ENCODE measurements at places on chromosomes 16 and 17.

DNA sequence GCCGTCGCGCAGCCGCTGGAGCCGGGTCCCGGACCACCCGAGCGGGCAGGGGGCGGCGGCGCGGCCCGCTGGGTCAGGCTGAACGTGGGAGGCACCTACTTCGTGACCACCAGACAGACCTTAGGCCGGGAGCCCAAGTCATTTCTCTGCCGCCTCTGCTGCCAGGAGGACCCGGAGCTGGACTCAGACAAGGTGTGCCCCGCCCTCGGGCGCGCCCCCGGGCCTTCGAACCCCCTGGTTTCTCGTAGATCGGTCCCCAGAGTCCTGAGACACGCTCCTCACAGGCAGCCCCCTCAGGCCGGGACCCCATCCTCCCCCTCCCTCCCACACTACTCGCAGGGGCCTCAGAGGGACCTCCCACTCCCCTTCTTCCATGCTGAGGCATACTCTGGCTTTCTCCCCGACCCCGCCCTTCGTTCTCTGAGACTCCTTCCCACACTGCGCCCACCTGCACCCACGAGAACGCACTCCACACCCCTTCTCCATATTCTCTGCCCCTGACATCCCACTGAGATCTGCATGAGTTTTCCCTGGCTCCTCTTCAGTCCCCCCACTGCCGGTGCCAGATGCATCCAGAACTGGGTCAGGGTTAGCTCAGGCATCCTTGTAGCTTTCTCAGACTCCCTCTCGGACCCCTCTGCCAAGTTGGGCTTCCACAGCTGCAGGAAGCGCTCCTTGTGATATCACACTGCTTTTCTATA, 523 bp downstream of the KCTD2 start:
- DNase-seq, result no peak

- no peak for DNase-seq
These were observed 8.1 kb upstream of the NLRP1 start for GRCh38 chr17:5592382-5592781.

GRCh38 chr16:83351846-83352245, 455.9 kb upstream of the HSBP1 start:
- DNase-seq, result no peak

DNA sequence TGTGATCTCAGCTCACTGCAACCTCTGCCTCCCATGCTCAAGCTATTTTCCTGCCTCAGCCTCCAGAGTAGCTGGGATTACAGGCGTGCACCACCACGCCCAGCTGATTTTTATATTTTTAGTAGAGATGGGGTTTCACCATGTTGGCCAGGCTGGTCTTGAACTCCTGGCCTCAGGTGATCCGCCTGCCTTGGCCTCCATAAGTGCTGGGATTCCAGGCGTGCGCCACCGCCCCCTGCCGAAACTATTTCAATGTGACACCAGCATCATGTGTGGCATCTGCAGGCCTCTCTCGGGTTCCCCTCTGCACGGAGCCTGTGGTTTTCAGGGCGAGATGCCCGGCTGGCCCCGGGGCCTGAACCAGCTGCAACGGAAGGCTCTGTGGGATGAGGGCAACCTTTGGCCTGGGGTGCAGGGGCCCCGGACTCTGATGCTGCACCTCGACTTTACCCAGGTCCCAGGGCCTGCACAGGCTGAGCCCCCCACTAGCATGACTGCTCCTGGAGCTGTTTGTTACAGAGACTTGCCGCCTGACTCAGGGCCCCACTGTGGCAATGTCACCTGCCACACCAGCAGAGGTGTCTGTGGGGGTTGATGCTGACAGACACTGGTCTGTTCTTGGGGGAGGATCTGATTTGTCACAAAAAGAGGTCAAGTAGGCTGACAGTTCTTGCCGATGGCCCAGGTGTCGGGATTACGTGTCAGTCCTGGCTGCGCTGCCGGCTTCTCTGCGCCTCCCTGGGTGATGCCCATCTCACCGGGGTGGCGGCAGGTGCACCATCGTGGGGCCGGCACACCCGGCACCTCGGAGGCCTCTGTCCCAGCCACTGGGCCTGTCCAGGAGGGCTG, 8.6 kb upstream of the TEX19 start:
- no peak for DNase-seq

DNA sequence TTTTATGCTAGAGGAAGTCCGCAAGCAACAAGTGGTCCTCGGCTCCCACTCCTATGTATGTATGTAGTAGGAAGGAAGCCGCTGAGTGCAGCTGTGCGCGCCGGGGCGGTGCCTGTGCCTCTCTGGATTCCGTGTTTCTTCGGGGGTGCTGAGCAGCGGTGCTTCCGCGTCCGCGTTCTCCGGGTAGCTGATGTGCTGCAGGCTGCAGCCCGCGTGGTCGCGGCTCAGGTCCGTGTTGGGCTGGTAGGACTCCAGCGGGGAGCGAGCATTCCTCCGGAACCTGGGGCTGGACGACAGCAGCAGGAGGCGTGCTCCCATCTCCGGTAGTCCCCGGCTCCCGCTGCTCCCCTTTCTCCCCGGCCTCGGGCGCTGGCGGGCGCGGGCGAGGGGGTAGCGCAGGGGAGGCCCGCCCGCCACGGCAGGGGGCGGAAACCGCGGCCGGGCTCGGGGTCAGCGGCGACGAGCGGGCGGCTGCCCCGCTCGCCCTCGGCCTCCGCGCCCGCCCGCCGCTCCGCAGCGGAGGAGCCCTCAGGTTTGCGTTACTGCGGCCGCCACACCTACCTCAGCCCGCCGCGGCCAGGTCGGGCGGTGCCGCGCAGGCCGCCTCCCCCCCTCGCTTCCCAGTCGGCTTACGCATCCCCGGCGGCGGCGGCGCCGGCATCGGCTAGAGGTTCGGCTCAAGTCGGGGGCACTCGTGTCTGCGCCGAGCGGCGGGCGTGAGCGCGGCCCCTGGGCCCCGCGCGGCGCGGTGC, 487 bp downstream of the C17orf67 start:
- peak; percentile 42 for DNase-seq

DNA sequence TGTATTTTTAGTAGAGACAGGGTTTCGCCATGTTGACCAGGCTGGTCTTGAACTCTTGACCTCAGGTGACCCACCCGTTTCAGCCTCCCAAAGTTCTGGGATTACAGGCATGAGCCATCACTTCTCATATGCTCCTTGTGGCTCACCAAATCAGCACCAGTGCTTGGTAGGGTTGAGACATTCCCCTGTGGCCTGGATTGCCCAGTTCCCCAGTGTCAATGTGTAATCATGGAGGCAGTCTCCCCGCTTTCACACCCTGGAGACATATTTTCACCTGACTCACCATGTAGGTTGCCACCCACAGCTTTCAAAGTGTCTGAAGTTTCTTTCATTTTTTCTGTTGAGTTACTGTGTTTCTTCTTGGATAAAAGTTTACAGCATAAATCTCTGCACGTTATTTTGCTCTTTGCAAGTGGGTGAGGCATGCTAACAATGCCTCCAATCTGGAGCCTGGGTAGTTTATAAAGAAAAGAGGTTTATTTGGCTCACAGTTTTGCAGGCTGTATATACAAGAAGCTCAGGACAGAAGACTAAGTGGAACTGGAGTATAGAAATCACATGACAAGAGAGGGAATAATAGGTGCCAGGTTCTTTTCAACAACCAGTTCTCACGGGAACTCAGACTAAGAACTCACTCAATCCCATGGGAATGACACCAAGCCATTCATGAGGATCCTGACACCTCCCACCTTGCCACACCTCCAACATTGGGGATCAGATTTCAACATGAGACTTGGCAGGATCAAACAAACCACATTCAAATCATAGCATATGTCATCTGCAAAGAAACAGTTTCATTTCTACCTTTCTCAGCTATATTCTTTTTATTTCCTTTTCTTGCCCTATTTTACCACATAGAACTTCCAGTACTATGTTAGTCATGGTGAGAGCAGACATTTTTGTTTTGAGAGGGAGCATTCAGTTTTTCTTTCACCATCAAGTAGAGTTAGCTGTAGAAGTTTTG, 113.2 kb downstream of the PHKB start:
- peak; percentile 15 for DNase-seq

GRCh38 chr17:73272906-73273218, 11.2 kb upstream of the CPSF4L start:
- no peak for DNase-seq

GRCh38 chr16:69166221-69166833, 20.6 kb upstream of the SNTB2 start:
- no peak for DNase-seq

GRCh38 chr17:31857920-31858641, 963 bp downstream of the COPRS start:
- no peak for DNase-seq

DNA sequence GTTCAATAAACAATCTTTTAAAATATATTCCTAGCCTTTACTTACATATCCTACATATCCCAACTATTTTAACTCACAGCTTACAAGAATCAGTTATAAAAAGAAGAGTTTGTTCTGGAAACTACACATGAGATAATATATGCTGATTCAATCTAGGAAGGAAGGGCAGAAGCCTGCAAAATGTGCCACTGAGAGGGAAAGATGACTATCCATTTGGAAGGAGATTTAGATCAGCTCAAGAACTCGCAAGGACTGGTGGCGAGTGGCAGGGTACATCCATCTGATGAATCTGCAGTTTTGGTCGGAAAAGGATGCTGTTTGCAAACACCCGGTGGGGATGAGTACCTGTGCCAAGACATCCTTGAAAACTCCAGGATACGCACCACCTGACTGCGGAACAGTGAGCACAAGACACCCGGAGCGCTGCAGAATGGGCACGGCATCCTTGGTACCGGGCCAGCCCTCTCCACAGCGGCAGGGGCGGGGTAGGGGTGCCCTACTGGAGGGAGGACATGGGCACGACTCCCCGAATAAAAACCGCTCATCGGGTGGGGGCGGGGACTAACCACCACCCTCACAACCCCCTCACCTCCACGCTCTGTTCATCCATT, 723 bp downstream of the TRIM37 start:
- peak; percentile 60 for DNase-seq

GRCh38 chr16:35364263-35364662, 1904.9 kb downstream of the TP53TG3F start:
- DNase-seq, result no peak

DNA sequence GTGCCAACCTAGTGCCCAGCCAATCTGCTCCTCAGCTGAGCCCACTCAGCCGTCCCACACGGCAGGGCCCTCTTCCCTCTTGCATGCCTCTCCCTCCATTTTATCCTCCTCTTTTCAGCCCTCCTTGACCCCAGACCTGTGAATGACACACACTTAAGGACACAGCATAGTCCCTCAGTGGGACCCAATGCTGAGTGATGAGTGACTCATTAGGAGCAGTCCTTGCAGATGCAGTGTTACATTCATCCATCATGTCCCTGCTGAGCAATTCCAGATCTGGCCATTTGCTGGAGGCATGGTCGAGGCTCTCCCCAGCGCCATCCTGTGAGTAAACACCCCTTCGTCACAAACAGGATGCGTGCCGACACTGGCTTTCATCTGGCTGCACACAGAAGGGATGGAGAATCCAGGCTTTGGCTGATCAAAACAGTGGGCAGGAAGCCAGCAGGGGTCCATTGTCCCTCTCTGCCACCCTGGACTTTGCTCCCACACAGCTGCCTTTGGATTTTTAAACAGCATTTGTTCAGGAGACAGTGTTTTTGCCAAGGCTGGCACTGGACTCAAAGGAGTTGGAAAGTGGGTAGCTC, 122.6 kb downstream of the AXIN2 start:
- DNase-seq, result no peak

DNA sequence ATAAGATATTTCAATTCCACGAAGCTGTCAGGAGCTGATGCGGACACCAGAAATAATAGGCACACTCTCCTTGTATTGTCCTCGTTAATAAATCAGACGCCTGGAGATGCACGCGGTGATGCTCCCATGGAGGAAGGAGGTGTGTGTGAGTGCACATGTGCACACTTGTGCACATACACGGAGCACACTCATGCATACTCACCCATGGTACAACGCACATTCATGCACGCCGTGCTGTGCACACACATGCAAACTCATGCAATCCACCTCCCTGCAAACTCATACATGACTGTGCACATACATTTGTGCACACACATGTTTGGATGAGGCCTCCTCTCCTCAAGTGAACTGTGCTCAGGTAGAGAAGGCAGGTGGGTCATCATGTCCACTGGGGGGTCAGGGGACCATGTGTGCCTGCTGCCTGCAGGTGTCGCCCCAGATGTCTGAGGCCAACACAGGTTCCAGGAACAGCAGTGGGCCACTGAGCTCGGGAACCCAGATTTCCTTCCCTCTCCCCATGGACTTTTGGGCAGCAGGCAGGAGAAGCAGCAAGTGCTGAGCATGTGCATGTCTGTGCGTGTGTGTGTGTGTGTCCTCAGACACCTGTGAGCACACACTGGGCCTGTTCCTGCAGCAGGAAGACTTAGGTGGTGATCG, 165.3 kb downstream of the SDK2 start:
- DNase-seq, result no peak

DNA sequence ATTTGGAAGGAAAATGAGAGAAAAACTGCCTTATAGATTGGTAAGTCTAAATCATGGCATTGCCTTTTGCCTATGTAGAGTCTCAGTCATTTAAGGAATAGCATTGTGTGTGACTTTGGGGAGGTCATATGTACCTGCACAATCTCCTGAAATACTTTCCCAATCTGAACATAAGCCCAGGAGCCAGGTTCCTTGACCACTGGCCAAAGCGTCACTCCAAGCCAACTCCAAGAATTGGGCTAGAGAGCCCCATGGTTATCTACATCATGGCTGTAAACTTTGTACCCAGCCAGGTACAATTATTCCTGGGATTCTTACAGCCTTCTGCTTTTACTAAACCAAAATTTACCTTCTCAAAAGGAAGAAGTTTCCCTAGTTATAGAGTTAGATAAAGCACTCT, 40.8 kb upstream of the MED13 start:
- DNase-seq, result no peak

DNA sequence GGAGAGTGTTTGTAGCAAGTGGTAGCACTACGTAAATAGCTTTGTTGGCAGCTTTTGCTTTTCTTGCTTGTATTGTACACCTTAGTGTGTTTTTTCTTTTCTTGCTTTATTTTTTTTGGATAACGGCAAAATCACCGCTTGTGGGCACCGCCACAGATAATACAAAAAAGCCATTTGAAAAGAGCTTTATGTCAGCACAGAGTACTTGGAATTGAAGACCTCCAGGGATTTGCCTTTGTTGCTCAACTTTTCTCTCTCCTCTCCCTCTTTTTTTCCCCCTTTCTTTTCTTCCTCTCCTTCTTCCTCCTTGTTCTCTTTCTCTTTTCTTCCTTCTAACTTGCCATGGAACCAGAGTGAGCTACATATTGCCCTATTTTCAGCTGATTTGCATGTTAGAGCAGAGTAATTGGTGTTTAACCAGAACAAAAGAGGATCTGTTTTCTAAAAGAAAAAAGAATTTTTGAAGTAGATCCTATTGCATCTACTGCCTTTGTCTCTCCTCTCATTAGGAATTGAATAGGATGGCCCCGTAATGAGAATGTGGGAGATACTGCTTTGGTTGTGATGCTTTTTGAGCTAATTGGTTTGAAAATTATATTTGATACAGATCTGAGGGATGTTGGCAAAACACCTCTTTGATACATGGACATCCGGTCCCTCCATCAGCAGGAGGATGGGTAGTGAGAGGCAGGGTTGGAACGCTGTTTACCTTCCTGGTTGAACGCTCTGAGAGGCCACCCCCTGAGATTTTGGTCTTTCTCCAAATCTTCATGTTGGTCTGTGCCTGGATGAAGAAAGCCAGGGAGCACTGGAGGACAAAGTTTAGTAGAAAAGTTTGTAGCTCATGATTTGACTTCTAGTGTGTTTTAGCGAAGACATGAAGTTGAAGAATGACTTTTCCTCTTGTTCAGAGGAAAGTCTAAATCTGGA, 85.6 kb downstream of the MSI2 start:
- DNase-seq, result no peak

GRCh38 chr17:27486741-27487140, 30.5 kb downstream of the KSR1 start:
- no peak for DNase-seq

GRCh38 chr17:43750153-43750552, 8.4 kb downstream of the SOST start:
- DNase-seq, result no peak

- DNase-seq, result no peak
These were observed 448.1 kb upstream of the CA10 start for GRCh38 chr17:52606590-52606989.
